ENCODE measurements at places on chromosomes 1 and 21.

GRCh38 chr1:243500512-243500911 lies 244.7 kb downstream of the SDCCAG8 start:
- no peak for DNase-seq

DNA sequence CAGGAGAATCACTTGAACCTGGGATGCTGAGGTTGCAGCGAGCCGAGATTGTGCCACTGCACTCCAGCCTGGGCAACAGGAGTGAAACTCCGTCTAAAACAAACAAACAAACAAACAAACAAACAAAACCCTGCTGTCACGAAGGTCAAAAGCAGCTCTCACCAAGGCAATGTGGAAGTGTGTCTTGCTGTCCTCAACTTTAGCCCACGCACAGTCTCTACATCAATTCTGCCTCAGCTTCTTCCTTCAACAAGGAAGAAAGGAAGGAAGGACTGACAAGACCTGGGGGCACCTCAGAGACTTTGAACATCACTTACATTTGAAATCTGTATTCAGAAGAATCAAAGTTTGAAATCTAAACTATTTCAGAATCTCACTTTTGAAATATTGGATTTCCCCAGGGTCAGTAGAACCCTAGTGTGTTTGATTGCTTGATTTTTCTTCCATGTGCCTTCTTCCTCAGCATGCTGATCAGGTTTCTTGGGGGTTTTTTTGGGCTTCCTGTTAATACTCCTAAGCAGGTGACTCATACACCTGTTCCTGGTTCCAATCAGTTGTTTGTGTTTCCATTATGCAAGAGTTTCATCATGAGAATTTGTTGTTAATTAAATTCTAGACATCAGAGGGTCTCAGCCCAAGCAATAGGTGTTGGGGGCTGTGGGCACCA lies 6.5 kb upstream of the CSTB start:
- DNase-seq: no peak

- no peak for DNase-seq
These were observed 47.0 kb upstream of the POU2F1 start for GRCh38 chr1:167173516-167174184.

DNA sequence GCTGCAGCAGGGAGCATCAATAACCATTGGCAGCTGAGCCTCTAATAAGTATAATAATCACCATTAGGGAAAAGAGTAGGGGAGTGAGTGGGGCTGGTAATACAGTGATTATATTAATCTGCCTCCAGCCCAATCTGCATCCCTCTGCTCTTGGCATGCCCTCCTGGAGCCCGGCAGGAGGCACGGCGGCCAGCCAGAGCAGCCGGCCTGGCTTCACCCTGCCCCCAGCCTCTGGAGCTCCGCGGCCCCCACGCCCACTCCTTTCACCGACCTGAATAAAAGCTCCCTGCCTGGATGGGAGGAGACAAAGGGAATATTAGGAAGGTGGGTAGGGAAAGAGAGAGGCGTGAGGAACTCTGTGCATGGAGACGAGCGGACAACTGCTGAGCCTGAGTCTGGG lies 28.3 kb downstream of the OPTC start:
- no peak for DNase-seq

- peak; percentile 61 for DNase-seq
These were observed 3.8 kb upstream of the SLAMF9 start for GRCh38 chr1:159957824-159958268.

GRCh38 chr1:92306020-92306419 lies 7.2 kb downstream of the RPAP2 start:
- DNase-seq: no peak

DNA sequence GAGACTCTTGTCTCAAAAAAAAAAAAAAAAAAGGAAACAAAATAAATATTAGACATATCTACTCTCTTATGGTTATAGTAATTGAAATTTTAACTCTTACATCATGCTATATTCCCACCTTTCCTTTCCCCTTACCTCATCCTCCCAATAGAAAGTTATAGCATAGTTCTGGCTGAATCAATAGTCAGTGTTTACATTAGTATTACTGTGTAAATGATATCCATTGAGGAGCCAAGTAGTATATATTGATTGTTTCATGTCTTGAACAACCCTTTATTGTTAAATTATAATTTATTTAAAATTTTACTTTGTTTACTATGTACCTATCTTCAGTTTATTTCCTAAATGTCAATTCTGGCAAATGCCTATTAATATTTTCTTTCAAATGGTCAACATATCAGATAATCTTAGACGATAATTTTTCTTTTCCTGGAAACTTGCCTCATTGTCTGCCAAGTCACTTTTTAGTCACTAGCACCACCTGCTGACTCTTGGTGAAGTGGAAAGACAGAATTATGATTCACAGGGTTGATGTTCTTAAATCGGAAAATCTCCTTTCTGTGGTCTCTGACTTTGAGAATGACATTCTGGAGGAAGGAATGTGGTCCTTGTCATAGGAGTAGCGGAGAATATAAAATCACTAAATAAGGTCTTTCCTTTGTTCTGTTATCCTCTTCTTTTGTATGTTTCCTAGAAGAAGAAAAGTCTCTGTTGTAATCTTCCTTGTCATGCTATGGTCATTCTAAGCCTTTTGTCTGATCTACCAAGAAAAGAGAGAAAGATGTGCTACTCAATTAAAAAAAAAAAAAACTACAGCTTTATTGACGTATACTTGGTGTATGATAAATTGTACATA lies 8.6 kb downstream of the HJV start:
- DNase-seq: no peak

GRCh38 chr1:242854466-242854865 lies 330.0 kb upstream of the PLD5 start:
- no peak for DNase-seq

DNA sequence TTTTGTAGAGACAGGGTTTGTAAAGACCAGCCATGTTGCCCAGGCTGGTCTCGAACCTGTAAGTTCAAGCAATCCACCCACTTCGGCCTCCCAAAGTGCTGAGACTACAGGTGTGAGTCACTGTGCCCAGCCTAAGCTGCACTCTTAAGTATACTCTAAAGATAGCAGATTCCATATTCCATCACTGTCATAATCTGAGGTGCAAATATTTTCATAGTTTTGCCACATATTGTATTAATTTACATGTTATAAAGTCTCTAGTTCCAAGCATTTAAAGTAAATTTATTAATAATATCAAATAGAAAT lies 121.3 kb downstream of the HFM1 start:
- no peak for DNase-seq
